Activated T-cell treated with anti-CD3 and anti-CD28 coated beads, Interleukin-2, amount 50 U/mL, for 72 hours (primary cell): ENCODE measurements at places on chromosomes 2 and 18.

GRCh38 chr2:119251652-119252051, 28.0 kb downstream of the STEAP3 start:
- DNase-seq: no peak

- DNase-seq: no peak
Observed at GRCh38 chr2:15791294-15791693, 149.1 kb upstream of the MYCN start.

DNA sequence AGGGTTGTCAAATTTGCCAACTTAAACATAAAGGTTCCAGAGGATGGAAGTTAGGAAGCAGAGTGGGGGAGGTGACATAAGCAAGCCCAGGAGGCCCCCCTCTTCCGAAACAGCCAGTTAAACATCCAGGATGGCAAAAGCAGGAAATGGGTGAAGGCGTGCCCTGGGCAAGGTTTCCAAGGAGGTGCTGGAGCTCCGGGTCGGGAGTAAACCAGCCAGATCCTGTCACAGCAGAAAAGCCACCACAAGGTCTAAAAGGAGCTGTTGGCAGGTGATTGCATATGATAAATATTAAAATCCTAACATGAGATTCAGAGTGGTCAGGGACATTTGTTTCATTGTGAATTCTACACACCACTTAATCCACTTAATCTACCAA, 572.2 kb upstream of the SALL3 start:
- DNase-seq: no peak

DNA sequence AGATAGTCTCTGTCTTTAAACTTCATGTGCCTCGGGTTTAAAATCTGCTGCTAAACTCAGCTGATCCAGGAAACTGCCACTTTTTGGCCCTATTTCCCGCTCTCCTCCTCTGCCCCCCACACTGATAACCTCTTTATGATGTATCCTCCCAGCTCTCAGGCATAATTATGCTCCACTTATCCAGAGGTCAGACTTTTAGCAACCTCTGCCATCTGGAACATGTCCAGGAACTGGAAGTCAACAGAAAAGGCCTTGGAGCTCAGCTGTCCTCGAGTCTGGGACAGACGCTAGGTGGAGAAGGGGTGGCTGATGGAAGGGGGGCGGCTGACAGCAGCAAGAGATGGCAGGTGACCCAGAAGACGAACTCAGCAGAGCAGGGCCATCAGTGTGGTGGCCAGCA, 41.2 kb downstream of the ASAP2 start:
- DNase-seq: no peak

- no peak for DNase-seq
Observed at GRCh38 chr18:78605255-78605654, 374.4 kb upstream of the SALL3 start.

DNA sequence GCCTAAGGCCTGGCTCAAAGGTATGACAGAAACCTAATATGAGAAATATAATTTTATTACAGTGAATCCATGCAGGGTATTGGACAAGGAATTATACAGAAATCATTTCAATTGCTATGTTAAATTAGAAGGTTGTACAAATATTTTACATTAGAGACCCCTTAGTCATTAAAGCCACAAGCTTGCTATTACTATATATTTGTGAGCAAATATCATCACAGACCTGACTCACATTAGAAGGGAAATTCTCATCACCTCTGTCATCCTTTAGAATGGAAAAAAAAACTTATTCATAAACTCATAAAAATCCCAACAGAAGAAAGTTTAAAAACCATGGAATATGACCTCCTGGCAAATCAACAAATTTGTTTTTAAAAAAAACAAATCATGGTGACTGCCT, 277.9 kb downstream of the DCC start:
- DNase-seq: no peak

DNA sequence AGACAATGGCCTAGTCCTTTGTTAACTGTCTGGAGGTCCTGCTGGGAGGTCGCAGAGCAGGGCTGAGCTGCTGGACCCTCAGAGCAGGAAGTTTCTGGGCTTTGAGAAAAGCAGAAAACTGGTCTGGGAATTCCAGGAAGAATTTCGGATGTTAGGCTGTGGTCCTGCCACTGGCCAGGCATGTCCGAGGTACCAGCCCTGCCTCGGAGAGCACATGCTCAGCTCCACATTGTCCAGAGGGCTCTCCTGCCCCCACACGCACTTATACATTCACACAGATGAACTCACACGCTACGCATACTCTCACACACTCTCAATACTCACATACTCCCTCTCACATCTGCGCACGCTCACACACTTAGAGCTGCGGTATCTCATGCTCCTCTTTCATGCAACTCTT, 146.1 kb downstream of the NCK2 start:
- no peak for DNase-seq

GRCh38 chr2:78928502-78928901, 97.0 kb upstream of the REG3G start:
- no peak for DNase-seq
